CMK (cell line): ENCODE measurements at places on chromosomes 7 and 10.

- DNase-seq: no peak
Observed at GRCh38 chr10:87038286-87038717, 18.2 kb downstream of the FAM25A start.

- DNase-seq: no peak
Observed at GRCh38 chr10:65301181-65301580, 1624.7 kb upstream of the LRRTM3 start.

DNA sequence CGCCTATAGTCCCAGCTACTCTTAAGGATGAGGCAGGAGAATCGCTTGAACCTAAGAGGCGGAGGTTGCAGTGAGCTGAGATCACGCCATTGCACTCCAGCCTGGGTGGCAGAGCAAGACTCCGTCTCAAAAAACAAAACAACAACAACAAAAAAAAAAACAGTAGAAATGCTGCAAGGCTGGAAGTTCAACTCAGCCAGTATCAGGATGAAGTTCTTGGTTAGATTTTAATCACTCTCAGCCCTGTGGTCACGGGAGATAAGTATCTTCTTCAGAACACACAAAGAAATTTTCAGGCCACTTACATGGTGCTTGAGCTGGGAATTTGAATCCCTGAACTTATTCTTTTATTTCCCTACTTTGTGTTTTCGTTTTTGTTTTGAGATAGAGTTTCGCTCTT, 120.4 kb downstream of the MARCHF5 start:
- DNase-seq: no peak

- no peak for DNase-seq
Observed at GRCh38 chr7:148116195-148116594, 474.4 kb upstream of the C7orf33 start.

GRCh38 chr10:34732926-34733325, 82.2 kb downstream of the PARD3 start:
- DNase-seq: no peak

- DNase-seq: no peak
Observed at GRCh38 chr10:68099736-68100135, 9.6 kb upstream of the MYPN start.

DNA sequence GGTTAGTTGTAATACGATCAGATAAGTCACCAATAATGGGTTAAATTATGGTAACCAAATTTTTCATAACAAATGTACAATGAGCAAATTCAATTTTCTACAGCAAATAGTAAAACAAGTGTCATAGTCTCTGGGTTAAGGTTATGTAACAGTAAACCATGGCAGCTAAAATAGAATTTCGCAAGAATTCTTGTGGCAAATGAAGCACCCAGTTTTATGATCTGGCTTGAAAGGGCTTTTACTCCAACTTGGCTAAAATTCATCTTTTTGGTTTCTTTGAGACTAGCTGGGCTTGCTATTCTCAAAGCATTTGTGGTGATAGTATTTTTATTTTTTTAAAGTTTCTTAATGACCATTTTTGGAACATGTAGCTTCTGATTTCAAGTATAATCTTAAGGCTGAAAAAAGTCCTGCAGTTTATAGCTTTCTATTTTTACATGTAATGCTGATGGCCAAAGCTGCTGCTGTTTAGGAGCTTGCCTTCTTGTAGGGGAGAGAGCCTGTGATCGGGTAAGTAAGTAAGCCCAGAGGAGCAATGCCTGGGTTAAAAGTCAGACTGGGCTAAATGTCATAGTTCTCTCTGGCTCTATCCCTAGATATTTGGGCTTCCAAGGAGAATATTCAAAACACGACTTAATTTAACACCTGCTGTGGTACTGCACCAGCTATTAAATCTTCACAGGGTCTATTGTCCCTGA, 55.5 kb upstream of the SYPL1 start:
- DNase-seq: no peak
